ENCODE measurements at places on chromosomes 6 and 20.

GRCh38 chr20:39651645-39652325 is 689.6 kb downstream of the DHX35 start:
- no peak for DNase-seq

DNA sequence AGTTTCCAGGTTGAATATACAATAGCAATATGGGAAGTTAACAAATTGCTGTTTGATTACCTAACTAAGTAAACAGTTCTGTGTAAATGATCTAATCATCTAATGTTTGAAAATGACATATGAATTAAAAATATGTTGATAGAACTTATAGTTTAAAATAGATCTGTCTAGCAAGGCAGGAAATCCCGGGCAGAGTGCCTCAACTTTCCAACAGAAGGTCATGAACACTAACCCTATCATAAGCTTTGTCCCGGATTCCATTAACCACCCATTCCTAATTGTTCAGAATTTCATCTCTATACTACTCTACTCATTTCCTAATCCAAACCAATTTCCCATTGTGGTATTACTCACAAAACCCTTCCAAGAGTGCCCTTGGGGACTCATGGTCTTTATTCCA is 10.2 kb downstream of the TAAR1 start:
- no peak for DNase-seq

DNA sequence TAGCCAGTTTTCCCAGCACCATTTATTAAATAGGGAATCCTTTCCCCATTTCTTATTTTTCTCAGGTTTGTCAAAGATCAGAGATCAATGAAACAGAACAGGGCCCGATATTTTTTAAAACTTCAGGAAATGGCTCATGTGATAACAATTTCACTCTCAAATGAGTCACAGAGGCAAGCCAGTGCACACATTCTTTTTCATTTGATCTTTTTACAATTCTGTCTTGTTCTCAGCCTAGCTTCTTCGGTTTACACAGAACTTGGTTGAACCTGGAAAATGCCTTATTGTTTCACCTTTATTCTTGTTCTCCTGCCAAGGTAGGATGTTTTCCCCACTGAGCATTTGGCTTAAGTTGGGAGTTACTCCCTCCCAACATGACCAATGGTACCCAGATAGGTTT is 258.9 kb downstream of the COL12A1 start:
- DNase-seq: no peak

- DNase-seq: no peak
These were observed 359.5 kb downstream of the CDH4 start for GRCh38 chr20:61611401-61612180.

- DNase-seq: no peak
These were observed 19.2 kb downstream of the PDE7B start for GRCh38 chr6:135870722-135871121.

All from activated T-helper 1 cell treated with anti-CD3 and anti-CD28 coated beads, Interleukin-2, amount 50 U/mL, for 16 hours (primary cell).